GM12878 (cell line): ENCODE measurements at places on chromosomes 7 and 10.
A peak's percentile ranks its signal among the peaks of the same experiment; 100 is the strongest.

DNA sequence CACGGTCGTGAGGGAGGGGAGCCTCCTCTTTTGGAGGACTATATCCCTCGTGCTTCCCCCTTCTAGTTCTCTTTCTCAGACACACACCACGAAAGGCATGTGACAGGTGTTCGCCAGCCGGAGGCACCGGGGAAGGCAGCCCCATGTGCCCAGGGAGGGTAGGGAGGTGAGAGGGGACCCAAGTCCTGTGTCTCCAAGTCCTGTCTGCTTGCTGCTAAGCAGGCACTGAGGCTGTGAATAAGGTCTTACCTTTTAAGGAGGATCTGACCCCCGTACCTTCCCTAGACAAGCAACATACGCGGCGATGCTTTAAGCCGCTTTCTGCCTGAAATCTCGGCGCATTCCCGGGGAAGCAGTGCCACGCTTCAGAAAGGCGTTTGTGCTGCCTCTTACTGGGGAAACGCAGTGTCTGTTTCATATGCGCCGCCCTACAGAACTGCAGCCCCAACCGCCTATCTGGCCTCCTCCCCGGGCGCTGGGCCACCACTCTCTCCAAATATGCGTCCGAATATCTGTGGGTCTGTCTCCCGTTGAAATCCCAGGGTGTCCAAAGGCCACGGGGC is 770 bp downstream of the PLXNA4 start:
- H3K27ac ChIP-seq, result no peak overlapping the region
- DNase-seq, result no peak
- H3K4me3 ChIP-seq, result no peak overlapping the region
- H3K36me3 ChIP-seq, result no peaks in the 10 kb centered on the region

- no peaks in the 10 kb centered on the region for H3K27me3 ChIP-seq
- H3K27ac ChIP-seq, result no peak overlapping the region
- DNase-seq, result peak; percentile 37
- H3K36me3 ChIP-seq, result no peaks in the 10 kb centered on the region
- no peaks in the 10 kb centered on the region for H3K4me1 ChIP-seq
Measured at GRCh38 chr7:135512135-135512887, 2.4 kb upstream of the CNOT4 start.

- H3K4me1 ChIP-seq, result no peaks in the 10 kb centered on the region
- no peak overlapping the region for H3K4me3 ChIP-seq
- no peak for DNase-seq
- H3K27ac ChIP-seq, result no peak overlapping the region
- H3K27me3 ChIP-seq, result no peaks in the 10 kb centered on the region
Measured at GRCh38 chr7:26284477-26284876, 7.2 kb upstream of the SNX10 start.

- no peak overlapping the region for H3K27ac ChIP-seq
- no peak for DNase-seq
- no peaks in the 10 kb centered on the region for H3K27me3 ChIP-seq
- H3K36me3 ChIP-seq, result no peaks in the 10 kb centered on the region
- H3K4me1 ChIP-seq, result no peaks in the 10 kb centered on the region
Measured at GRCh38 chr7:146875237-146875785, 758.7 kb downstream of the CNTNAP2 start.

- peaks cover 40% of the 10 kb centered on the region for H3K4me1 ChIP-seq
- no peaks in the 10 kb centered on the region for H3K27me3 ChIP-seq
- no peaks in the 10 kb centered on the region for H3K36me3 ChIP-seq
Measured at GRCh38 chr10:114498413-114499111, 94.3 kb upstream of the AFAP1L2 start.

- no peak overlapping the region for H3K4me3 ChIP-seq
- H3K36me3 ChIP-seq, result no peaks in the 10 kb centered on the region
- no peaks in the 10 kb centered on the region for H3K27me3 ChIP-seq
- no peak overlapping the region for H3K27ac ChIP-seq
Measured at GRCh38 chr10:35684586-35684985, 42.5 kb upstream of the FZD8 start.

DNA sequence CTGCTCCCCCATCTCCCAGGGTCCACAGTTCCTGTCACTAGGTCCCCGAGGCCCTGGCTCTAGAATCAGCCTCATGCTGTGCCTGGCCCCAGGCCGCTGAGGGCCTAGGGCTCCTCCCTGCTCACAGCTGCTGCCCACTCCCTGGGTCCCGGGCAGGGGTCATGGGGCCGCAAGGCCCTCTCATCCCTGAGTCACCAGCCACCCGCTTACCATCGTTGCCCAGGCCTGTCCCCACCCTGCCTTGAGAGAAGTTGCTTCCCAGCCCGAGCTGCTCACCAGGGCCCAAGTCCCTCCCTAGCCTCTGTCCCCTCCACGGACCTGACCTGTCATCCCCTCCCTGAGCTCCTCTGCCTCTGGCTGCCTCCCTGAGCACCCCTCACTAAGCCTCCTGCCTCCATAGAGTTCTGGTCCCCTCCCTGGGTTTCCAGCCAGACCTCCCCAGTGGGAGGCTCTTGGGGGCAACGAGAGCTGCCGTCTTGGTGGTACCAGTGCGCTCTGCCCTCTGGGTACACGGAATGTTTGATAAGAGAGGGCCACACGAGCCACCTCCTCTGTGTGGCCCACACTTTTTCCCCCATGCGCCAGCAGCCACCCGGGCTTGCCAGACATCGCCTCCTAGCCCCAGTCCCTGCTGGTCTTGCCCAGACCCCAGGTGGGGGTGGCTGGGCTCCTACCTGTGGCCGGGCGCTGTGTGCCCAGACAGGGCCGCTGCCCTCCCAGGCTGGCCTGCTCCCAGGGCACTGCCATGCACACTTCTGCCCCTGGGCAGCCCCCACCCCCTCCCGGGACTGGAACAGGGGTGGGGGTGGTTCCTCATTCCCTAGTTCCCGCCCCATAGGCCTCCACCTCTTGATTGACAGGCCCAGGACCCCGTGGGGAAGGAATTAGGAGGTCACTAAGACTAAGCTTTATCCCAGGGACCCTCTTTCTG is 21.3 kb downstream of the MLXIPL start:
- no peak overlapping the region for H3K4me3 ChIP-seq
- H3K36me3 ChIP-seq, result no peaks in the 10 kb centered on the region
- no peaks in the 10 kb centered on the region for H3K4me1 ChIP-seq
- no peak for DNase-seq
- H3K27ac ChIP-seq, result no peak overlapping the region

DNA sequence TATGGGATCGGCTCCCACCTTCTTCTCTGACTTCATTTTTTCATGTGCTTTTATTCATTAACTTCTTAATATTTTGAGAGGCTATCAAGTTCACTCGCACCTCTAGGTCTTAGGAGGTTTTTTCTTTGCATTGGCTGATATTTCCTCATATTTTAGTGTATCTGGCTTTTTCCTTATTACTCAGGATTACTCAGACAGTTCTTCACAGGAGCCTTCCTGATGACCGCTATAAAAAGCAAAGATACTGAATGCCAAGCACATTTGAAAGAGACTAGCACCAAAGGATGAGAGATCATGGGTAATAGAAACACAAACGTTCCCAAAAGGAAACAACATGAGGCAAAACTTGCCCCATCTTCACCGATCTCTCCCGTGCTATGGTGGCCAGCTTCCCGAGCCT is 409.2 kb upstream of the KLF6 start:
- no peaks in the 10 kb centered on the region for H3K4me1 ChIP-seq
- no peaks in the 10 kb centered on the region for H3K27me3 ChIP-seq
- no peak overlapping the region for H3K4me3 ChIP-seq
- no peak overlapping the region for H3K27ac ChIP-seq

- no peaks in the 10 kb centered on the region for H3K36me3 ChIP-seq
- no peak overlapping the region for H3K27ac ChIP-seq
- no peak overlapping the region for H3K4me3 ChIP-seq
Measured at GRCh38 chr7:150998341-150998740, 7.5 kb downstream of the NOS3 start.

DNA sequence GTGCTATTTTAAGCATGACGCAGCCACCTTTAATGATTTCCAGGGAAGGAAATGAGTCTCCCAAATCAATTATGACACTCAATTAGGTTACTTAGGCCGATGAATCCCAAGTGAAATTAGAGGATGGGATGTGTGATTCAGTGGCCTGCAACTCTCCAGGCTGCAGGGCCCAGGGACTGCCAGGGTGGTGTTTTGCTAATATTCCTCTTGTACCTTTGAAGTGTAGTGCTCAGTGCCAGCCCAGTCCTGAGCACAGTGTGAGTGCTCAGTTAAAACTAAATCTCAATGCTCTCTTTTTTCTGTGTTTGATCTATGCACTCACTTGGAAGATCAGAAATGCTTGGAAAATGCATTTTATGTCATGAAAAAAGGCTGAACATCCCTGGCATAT is 51.6 kb downstream of the SEM1 start:
- H3K36me3 ChIP-seq, result no peaks in the 10 kb centered on the region
- no peak overlapping the region for H3K4me3 ChIP-seq
- H3K27me3 ChIP-seq, result no peaks in the 10 kb centered on the region
- DNase-seq, result no peak

GRCh38 chr10:75101416-75102251 is 9.8 kb upstream of the SAMD8 start:
- no peak overlapping the region for H3K4me3 ChIP-seq
- no peaks in the 10 kb centered on the region for H3K27me3 ChIP-seq
- H3K4me1 ChIP-seq, result peaks cover 9% of the 10 kb centered on the region; the same call in 1 of the 2 replicates
- no peak for DNase-seq
- no peak overlapping the region for H3K27ac ChIP-seq
- no peaks in the 10 kb centered on the region for H3K36me3 ChIP-seq

DNA sequence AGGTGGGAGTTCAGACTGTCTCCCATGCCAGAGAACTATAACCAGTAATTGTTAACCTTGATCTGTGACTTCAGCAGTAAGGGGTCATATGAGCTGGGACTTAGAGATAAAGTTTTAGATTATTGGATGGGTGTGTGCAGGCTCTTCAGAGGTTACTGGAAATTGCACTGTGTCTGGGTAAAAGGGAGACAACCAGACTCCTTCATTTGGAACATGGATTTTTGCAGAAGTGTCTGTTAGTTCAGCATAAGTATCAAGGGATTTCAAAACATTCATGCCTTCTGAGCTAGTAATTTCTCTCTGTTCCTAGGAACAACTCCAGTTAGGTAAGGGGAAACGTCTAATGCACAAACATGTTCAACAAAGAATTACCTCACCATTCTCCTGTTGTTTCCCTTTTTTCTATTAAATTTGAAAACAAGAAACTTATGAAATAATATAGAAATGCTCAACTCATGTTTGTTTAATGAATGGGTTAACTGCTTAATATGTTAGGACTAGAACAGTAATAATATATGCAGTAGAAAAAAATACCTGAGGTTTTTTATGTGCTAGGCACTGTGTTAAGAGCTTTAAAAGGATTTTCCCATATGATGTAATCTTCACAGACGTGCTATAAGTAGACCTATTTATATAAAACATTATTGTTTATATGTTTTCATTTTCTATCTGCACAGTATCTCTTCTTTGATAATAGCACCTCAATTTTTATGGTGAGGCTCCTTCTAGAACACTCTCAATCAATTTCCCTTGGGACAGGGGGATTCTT is 233.0 kb downstream of the CACNA2D1 start:
- H3K36me3 ChIP-seq, result no peaks in the 10 kb centered on the region
- no peaks in the 10 kb centered on the region for H3K27me3 ChIP-seq
- H3K27ac ChIP-seq, result no peak overlapping the region
- no peak overlapping the region for H3K4me3 ChIP-seq
